ENCODE measurements at places on chromosomes 16 and 17.

GRCh38 chr17:48995974-48996721 is 1.0 kb upstream of the IGF2BP1 start:
- no peak for DNase-seq

DNA sequence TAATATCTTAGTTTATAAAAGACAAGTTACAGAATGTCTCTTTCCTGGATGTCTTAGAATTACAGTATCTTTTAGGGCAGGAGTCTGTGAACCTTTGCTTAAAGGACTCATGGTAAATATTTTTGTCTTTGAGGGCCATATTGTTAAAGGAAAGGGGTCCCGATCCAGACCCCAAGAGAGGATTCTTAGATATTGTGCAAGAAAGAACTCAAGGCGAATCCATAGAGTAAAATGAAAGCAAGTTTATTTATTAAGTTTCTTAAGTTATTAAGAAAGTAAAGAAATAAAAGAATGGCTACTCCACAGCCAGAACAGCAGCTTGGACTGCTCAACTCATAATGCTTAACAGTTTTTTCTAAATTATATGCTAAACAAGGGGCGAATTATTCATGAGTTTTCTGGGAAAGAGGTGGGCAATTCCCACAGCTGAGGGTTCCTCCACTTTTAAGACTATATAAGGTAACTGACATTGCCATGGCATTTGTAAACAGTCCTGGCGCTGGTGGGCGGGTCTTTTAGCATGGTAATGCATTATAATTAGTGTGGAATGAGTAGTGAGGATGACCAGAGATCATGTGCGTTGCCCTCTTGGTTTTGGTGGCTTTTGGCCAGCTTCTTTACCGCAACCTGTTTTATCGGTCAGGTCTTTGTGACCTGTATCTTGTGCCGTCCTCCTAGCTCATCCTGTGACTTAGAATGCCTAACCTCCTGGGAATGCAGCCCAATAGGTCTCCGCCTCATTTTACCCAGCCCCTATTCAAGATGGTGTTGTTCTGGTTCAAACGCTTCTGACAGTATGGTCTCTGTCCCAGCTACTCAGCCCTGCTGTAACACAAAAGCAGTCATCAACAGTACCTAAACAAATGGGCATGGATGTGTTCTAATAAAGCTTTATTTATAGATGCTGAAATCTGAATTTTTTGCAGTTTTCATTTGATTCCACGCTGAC is 53.2 kb downstream of the BMERB1 start:
- DNase-seq, result no peak

- DNase-seq, result no peak
Measured at GRCh38 chr16:67805718-67806427, 487 bp downstream of the RANBP10 start.

DNA sequence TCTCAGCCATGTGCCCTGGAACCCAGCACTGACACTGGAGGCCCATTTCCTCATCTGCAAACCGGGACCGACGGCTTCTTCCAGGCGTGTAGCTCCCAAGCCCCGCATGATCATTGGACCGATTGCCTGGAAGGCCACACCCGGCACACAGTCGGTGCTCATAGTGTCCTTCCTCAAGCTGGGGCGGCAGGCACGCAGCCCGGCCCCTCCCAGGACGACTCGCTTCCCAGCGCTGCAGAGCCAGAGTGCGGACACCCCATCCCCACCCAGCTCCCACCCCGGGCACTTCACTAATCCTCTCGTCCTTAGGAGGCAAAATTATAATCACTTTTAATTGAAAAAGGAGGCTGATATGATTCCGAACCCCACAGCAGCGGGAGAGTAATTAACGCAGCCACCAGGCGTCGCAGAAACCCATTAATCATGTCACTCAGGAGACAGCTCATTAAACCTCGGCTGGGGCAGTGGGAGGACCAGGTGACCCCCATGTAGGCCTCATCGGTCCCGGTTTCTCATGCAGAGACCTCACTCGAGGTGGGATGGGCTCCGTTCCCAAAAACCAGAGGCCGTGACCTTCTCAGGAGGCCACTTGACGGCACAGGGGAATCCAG is 33.1 kb downstream of the ZNF469 start:
- DNase-seq, result no peak

DNA sequence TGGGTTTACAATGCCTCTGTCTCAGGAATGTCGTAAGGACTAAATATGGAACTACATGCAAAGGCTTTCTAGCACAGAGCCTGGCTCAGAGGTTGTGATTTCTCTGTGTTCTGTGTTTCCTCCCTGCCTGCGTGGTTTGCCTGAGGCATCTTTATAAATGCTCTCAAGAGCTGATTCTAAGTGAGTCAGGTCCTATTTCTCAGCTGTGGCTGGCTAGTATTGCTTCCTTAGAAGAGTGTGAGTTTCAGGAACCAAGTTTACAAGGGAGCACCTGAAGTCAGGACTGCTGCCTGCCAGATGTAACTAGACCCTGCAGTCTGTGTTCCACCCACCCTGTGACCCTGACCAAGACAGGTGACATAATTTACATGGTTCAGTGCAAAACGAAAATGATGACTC is 8.0 kb upstream of the CCL1 start:
- no peak for DNase-seq

GRCh38 chr16:72487283-72487682 is 315.3 kb upstream of the PMFBP1 start:
- no peak for DNase-seq

DNA sequence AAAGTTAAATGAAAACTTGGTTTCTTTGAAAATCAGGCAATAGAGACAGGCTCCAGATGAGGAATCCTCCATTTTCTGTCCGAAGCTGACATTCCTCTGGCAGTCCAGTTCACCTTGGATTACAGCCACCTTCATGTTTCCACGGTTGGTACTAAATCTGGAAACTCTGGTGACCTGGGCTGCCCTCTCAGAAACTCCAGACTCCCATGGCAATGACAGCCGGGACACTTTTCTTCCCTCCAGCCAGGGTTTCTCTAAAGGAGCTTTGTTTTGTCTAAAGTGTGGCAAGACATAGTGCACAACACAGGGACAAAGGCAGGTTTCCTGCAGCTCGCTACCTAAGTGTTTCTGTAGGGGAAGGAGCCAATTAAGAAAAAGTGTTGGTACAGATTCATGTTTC is 36.0 kb downstream of the CLUAP1 start:
- DNase-seq, result no peak

- DNase-seq, result no peak
Measured at GRCh38 chr16:69626256-69626655, 60.5 kb downstream of the NFAT5 start.

DNA sequence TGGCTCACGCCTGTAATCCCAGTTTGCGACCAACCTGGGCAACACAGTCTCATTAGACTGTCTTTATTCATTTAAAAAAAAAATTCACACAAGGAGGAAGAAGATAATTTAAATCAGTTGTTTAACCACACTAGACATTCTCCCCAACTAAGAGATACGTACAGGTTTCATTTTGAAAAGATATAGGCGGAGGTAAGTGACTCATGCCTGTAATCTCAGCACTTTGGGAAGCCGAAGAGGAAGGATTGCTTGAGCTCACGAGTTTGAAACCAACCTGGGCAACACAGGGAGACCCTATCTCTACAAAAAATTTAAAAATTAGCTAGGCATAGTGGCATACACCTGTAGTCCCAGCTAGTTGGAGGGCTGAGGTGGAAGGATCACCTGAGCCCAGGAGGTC is 5.3 kb downstream of the CMTM4 start:
- no peak for DNase-seq

GRCh38 chr17:17979778-17980177 is 7.1 kb downstream of the DRC3 start:
- no peak for DNase-seq

DNA sequence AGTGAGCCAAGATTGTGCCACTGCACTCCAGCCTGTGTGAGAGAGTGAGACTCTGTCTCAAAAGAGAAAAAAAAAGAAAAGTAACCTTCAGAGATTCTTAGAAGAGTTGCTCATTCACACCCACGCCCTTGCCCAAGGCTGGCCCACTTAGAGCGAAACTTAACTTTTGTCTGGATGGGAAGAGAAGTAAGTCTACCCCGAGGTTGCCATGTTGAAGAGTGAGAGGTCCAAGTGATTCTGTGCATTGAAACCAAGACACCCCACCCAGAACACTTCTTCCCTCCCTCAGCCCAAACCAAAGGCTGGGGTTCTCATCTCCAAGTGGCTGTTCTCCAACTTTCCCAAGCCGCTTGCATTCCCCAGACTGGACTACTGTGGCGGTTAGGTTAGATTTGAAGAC is 2.4 kb upstream of the CISD3 start:
- peak; percentile 66 for DNase-seq

GRCh38 chr16:27550582-27550920 is 607 bp downstream of the KATNIP start:
- no peak for DNase-seq

DNA sequence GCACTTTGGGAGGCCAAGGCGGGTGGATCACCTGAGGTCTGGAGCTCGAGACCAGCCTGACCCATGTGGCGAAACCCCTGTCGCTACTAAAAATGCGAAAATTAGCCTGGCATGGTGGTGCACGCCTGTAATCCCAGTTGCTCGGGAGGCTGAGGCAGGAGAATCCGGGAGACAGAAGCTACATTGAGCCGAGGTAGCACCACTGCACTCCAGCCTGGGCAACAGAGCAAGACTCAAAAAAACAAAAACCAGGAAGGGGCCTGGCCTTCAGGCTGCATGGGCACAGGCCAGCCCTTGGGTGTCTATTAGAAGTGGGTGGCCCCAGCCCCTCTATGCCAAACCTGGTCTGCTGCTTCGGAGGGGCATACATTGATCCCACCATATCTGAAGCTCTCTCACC is 56.0 kb downstream of the PSMD12 start:
- DNase-seq, result no peak

DNA sequence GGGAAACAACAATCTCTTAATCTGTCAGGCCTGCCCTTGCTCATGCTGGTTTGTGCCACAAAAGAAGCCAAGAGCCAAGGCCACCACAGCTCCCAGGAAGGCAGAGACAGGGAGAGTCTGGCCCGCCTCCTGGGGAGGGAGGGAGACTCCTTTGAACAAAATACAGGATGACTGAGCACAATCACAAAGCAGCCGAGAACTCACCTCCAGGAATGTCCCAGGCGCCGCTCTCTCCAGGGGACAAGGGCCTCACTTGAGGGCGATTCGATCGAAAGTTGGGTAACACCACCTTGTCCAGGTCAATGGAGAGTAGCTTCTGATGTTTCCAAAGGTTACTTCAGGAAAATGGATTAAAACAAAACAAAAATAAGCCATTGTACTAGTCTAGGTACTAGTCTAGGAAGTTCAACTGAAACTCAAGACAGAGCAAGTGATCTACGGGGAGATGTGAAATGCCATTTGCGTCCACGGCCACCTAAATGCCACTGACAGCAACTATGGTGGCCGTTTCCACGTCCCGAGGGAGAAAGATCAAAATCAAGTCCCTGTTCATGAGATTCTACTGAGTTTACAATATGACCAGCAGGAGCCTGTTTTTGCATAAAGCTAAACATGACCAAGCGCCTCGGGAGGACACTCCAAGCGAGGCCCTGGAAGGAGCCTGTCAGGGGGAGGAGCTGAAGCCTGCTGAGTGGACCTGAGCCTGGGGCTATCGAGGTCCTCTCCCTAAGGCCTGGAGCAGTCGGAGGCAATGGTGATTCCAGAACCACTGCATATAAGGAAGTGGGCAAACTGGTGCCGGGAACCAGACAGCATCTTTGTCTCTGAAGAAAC is 13.4 kb upstream of the SLC38A8 start:
- DNase-seq, result no peak

DNA sequence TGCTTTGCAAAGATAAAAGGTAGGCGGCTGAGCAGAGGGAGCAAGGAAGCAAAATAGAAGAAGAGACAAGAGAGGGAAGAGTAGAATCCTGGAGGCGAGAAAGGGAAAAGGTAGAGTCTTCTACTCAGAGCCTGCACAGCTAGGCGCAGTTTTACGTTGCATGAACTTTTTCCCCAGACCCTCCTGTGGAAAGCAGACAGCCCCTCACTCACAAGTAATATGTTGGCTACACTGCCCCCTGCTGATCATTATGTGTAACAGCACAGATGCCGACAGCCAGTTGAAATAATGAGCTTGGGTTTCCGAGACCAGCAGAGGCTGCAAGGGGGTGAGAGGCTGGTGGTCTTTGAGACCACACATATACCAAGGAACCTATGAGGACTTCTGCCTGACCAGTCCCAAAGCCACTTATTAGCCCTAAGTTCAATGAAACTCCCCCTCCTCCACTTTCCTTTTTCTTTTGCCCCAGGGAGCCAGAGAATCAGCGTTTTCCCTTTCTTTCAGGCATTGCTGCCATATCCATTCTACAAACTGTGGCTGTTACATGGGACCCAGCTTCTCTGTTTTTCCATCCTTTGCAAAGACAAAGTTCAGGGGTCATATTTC is 22.5 kb upstream of the CMTR2 start:
- DNase-seq, result no peak

- DNase-seq, result no peak
Measured at GRCh38 chr16:89373355-89374110, 116.8 kb downstream of the ANKRD11 start.

GRCh38 chr17:81427173-81428120 is 32.2 kb downstream of the BAHCC1 start:
- DNase-seq, result no peak

- DNase-seq, result no peak
Measured at GRCh38 chr16:17222871-17223401, 247.8 kb downstream of the XYLT1 start.

GRCh38 chr16:54928411-54929089 is 2.1 kb upstream of the IRX5 start:
- no peak for DNase-seq

DNA sequence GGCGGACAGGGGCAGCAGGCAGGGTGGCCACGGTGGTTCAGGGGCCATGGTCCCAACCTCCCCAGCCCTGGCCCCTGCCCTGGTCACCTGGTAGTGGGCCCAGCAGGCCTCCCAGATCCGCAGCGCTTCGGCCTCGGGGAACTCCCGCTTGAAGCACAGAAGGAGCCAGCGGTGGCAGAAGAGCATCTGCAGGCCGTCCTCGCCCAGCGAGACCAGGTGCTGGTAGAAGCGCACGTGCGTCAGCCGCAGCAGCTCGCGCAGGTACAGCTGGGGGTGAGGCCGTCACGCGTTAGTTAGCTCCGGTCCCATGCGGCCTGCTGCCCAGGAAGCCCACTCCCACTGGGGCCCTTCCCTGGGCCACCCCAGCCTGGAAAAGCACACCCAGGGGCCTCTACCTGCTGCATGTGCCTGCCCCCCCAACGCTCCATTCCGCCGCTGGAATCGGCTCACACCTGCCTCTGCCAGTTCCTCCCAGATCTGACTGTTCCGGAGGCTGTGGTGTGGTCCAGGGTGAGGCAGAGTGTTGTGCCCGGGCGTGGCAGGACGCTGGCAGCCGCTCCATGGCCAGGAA is 90.8 kb downstream of the TBC1D16 start:
- DNase-seq, result no peak

GRCh38 chr17:58575511-58575910 is 61.1 kb upstream of the MTMR4 start:
- DNase-seq, result no peak

DNA sequence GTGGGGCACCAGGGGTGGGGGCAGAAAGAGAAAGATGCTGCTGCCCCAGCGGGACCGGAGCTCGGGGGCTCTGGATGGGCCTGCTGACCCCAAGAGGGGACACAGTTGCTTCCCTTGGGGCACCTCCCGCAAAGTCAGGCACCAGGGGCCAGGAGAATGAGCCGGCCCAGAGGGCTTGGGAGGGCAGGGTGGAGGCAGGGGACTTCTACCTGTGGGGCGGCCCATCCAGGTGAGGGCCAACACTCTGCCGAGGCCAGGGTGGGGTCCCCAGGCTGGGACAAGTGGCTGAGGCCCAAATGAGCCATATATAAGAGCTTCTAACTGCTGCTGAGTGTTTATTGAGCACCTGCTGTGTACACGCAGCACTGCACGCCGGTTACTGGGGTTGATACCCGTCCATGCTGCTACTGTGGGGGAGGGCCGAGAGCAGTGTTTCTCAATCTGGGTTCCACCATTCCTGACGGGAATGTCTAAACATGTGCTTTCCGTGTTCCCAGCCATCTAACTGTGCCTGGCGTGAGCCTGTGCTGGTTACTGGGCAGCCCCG is 211.7 kb upstream of the GSE1 start:
- no peak for DNase-seq
